Esophagus squamous epithelium (tissue), 5 donors: ENCODE measurements at places on chromosomes 12 and 14.

- DNase-seq, result no peak
Measured at GRCh38 chr12:34356233-34356987, 334.1 kb downstream of the ALG10 start.

DNA sequence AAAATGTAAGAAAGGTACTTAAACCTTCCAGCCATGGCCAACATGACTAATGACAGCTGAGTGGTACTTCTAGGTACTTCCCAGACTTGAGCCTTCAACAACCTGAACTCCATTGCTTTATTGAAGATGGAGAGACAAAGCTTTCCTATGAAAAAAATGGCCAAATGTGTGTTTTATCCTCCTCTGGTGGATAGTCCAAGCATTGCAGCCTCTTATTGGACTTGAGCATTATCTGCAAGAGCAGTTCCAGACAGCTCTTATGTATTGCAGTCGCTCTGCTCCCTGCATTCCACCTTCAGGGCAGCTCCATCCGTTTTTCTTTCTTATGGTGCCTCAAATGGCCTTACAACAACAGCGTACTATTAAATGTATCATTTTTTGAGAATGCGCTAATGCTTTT is 588.2 kb downstream of the NRXN3 start:
- DNase-seq, result no peak

GRCh38 chr14:75427482-75428229 is at the start of gene JDP2:
Gene JDP2 (plus strand): TSS chr14:75428022. CDS start chr14:75437921, 9,899 bp downstream.
- no peak for DNase-seq

DNA sequence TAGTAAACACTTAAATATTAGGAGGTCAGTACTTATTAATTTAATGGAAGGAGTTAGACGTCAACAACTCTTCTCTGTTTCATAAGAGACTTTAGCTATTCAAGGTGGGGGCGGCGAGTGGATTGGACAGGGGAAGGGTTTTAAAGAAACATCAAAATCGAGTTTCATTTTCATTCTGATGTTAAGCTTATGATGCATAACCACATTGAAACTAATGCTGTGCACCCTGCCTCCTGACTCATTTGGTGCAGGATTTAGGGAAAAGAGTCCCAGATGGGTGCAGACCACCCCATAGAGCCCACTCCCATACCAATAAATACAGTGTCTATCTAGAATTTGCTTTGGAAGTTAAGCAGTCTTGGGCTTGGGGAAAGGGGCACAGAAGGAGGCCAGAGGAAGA is 7.4 kb downstream of the ZBTB39 start:
- DNase-seq, result no peak

DNA sequence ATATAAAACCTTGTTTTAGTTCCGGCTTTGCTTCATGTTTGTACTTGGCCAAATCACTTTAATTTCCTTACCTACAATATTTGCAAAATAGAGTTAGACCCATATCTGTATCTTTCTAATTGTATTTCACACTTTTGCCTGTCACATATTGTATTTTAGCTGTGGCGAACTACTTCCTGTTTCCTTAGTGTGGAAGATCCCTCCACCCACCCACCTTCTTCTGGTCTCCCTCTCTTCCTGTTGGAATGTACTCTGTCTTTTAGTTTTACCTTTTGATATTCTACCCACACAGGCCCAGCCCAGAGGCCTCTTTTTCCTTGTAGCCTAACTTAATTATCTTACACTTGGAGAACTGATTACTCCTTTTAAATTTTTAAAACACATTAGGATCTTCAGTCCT is 78.2 kb downstream of the SCN8A start:
- DNase-seq, result no peak

DNA sequence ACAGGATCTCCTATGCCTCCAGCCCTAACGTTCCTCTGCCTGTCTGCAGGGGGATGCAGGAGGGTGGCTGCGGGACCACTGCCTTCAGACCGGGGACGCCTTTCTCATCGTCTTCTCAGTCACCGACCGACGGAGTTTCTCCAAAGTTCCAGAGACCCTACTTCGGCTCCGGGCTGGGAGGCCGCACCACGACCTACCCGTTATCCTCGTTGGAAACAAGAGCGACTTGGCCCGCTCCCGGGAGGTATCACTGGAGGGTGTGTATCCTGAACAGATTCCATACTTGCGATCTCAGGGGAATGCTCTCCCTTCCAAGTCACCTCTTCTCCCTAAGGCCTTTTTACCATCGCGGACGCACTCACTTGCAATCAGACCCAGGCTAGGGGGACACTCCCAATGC is 3.0 kb downstream of the REM2 start:
- DNase-seq, result no peak

GRCh38 chr14:39680777-39681176 is 248.5 kb upstream of the FBXO33 start:
- no peak for DNase-seq

DNA sequence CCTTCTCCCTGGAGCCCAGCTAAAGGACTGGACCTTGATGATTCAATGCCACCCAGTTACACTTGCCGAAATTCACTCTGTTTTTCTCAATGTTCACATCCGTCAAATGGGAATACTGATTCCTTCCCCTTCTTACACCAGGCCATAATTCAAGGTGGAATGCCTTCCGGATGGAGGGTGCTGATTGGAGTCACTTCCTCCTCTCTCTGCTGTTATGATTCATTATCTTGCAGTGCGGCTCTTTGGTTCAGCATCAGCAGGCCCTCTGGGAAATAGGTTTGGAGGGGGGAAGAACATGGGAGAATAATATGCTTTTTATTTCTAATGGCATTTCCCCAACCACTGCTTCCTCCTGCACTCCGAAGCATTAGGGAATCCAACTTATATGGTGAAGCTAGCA is 390.6 kb upstream of the TBX3 start:
- DNase-seq, result no peak

DNA sequence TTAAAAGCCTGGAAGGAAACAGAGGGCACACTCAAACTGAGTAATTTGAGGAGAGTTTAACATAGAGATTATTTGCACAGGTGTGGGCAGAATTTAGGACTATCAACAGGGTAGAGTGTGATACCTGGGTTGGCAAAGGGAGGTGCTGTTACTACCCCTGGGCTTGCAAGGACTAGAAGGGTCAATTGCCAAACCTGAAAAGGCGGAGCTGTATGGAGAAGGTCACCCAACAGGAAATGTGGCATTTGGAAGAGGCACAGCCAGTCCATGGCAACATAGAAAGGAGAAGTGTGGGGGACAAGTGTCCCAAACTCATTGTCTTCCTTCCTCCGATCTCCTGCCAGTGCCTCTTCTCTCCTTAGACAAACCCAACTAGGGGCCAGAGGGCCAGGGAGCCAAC is 21.6 kb upstream of the MED13L start:
- no peak for DNase-seq

- no peak for DNase-seq
Measured at GRCh38 chr14:51960866-51961265, 28.5 kb upstream of the RTRAF start.

- no peak for DNase-seq
Measured at GRCh38 chr14:105430042-105430441, 10.4 kb downstream of the MTA1 start.

- DNase-seq, result no peak
Measured at GRCh38 chr14:89444044-89444443, 27.0 kb upstream of the FOXN3 start.

GRCh38 chr14:22112004-22112403 is 438.4 kb upstream of the OR4E1 start:
- no peak for DNase-seq

- no peak for DNase-seq
Measured at GRCh38 chr14:103310576-103311095, 23.4 kb upstream of the EIF5 start.

DNA sequence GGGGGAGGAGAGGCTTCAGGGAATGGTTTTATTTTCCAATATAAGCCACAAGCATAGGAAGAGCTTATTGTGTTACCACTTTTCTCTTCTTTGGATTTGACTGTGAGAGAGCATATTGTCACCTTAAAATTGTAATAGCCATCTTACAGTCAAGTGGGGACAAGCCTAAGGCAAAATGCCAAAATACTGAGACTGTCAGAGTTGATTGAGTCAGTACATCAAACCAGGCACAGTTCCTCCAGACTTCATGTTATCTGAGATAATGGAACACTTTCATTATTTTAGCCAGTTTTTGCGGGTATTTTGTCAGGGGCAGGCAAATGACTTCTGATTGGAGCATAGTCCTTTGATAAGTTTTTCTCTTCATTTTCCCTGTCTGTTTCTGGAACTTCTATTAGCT is 19.5 kb upstream of the NUBPL start:
- DNase-seq, result no peak
